Activated CD8-positive, alpha-beta memory T cell treated with anti-CD3 and anti-CD28 coated beads for 1 hour (primary cell): ENCODE measurements at places on chromosomes 3 and 15.

DNA sequence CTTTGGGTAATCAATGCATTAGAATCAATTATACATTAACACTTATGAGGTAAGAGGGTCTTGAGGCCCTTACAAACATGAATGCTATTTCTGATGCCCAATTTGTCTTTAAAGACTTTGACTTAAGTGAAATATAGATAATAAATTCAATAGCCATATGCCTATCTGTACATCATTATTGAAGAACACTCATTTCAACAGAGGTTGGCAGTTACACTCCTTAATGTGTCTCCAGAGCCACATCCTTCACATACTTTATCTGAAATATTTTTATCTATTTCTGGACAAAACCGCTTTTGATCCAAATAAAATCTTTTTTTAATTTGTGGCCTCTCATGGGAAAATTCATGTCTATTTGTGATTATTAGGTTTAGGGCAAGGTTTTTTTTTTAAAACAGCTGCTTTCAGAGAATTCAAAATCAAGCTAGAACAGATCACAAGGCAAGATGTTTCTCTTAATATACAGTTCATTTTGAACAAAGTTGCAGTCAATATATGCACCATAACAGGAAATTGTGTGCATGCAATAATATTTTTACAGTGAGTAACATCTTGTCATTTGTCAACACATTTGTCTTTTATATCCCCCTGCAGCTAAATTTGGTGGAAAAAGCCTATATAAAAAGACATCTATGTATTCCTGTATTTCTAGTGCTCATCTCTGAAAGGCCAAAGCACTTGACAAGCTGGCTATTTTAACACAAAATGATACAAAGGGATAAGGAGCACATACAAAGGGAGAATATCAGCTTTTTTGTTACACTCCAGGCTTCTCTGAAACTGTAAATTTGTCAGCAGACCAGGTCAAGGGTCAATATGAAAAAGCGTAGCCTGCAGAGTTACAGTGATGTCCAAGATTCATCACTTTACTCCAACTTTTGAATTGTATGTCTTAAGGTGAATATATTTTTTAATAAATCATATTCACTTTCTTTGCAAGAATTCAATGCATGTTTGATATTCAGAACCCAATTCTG is 146.2 kb upstream of the DPH6 start:
- DNase-seq: no peak

DNA sequence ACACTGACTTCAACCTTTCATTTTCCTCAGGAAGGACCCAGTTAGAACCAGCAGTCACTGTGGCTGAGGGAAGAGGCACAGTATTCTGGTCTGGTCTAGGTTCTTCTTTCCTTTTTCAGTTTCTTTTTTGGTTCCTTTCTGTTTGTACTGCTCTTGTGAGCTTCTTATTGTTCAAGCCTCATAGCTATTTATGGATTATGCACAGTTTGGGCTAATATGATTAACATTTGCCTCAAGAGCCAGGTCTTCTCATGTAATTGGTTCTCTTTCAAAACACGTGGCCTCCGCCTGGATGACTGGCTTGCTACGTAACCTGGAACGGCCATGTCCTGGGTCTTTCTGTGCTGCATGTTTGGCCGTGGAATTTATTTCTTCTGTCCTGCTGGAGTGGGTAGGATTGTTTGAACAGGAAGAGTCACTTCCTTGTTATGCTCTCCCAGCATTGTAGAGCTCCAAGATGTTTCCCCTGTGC is 43.3 kb downstream of the RBMS3 start:
- no peak for DNase-seq

DNA sequence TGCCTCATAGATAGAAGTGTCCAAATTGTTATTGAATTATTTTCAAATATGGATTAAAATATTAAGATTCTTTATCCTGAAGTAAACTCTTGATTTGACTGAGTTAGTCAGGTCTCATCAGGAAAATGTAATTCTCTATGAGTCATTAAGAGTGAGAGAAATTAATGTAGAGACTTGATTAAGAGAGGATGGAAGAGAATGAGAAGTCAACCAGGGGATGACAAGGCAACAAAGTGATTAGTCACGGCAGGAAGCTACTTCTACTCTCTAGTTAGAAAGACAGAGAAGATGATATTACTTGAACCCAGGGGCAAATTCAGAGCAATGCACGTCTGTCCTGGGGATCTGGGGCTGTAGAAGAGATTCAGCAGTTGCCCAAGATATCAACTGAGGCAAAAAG is 202.5 kb downstream of the LSAMP start:
- no peak for DNase-seq

GRCh38 chr3:55607844-55608243 is 120.7 kb upstream of the WNT5A start:
- no peak for DNase-seq

GRCh38 chr3:139134678-139135372 is 90.1 kb upstream of the PRR23C start:
- no peak for DNase-seq

- DNase-seq: no peak
These were observed 75.7 kb upstream of the DPPA4 start for GRCh38 chr3:109413049-109413448.

DNA sequence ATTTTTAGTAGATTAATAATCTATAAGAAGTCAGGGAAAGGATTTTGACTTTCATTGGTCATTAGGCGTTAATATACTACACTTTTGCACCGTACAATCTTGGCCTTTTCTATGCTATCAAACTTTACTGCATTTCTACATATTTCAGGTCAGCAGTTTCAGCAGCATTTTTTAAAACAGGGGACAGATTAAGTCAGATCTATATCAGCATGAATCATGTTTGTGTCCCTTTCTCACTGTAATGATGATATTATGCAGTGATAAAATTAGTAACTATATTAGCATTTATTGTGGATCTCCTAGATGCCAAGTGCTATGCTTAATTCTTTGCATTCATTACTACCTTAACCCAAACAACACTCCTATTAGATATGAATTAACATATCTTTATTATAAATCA is 20.3 kb upstream of the AADAC start:
- no peak for DNase-seq

DNA sequence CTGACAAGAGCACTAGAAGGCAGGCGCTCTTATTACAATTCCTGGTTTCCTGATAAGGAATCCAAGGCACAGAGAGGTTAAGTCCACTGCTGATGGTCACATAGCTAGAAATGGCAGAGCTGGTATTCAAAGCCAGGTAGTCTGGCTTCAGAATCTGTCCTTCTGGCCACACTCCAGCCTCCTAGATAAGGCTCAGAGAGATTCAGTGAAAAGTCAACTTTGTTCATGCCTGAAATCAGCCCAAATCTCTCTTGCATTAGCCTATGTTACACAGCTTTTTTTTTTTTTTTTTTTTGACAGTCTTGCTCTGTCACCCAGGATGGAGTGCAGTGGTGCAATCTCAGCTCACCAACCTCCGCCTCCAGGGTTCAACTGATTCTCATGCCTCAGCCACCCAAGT is 21.1 kb upstream of the CMTM8 start:
- DNase-seq: no peak

DNA sequence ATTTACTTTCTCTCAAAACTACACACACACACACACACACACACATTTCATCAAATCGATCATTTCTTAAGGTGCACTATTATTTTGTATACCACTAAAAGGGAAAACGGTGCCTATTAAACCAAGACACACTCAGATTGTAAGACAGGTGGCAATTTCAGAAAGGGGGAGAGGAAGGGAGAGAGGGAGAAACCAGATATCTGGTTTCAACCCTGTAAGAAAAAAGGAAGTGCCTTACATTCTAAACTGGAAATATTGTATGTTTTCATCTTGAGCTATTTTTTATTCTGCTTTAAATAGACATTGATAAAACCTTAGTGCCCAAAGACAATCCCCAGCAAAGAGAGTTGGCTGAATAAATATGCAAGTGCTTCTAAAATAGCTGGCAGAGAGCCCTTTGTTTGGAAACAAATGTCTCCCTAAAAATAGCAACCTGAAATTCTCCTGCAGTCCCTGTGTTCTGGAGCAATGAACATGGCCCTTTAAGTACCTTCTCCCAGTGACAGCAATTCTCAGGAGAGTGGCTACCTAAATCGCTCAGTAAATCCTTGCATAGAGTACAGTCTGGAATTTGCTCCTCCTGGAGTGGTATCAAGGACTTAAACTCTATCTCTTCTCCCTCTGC is 85.7 kb downstream of the RARB start:
- DNase-seq: no peak

- DNase-seq: no peak
These were observed 496.5 kb upstream of the TBL1XR1 start for GRCh38 chr3:177693616-177694264.

- no peak for DNase-seq
These were observed 114.4 kb downstream of the ATG7 start for GRCh38 chr3:11386465-11387113.

DNA sequence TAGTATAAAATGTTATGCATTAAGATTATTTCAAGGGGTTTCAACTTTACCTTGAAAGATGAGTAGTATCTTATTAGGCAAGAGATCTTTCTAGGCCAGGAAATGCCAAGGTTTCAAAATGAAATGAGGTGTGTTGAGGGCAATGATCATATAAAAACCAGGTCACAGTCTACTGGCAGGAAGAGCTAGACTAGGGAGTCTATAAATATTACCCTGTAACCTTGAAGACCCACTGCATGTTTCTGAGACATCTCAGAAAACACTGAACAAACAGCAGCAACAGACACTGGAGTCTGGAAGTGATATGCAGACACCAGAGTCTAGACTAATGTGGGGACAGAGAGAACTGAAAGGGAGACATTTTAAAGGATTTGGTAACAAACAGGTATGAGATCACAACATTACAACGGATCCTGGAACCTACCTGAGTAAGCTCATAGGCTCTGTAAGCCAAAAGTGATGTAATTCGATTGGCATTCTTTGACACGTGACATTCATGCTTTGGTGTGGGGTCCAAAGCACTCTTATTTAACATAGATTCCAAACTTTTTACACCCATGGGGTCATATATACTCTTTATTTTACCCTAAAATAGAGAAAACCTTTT is 15.0 kb downstream of the TASOR start:
- no peak for DNase-seq

- DNase-seq: no peak
These were observed 9.5 kb downstream of the PDE8A start for GRCh38 chr15:84991014-84991712.

- no peak for DNase-seq
These were observed 425 bp downstream of the ANPEP start for GRCh38 chr15:89814112-89814742.

DNA sequence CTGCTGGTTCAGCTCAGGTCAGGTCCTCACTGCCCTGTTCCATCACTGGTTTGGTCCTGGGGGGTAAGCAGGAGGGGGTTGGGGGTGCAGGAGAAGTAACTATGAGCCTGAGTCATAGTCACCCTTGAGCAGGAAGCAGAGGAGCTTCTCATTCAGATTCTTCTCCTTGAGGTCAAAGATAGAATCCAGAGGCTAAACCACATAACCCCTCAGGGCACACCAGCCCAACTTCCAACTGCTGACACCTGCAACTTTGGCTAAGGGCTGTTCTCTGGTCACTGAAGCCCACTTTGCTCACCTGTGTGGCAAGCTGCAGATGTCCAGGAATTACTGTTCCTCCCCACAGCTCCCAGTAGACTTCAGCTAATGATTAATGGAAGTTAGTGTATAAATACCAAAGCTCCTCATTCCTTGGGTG is 48.8 kb upstream of the LRRFIP2 start:
- DNase-seq: no peak

DNA sequence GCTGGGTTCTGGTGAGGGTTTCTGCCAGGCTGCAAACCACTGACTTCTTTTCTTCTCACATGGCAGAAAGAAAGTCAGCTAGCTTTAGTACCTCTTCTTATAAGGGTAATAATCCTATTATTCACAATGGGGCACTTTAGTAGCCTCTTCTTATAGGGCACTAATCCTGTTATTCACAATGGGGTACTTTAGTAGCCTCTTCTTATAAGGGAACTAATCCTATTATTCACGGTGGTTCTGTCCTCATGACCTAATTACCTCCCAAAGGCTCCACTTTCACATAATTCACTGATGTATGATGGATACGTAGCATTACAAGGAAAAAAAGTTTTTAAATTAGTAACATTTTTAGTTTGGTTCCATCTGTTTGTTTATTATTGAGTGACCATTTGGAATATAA is 671.3 kb downstream of the NSUN3 start:
- DNase-seq: no peak

- no peak for DNase-seq
These were observed 132.2 kb upstream of the NR2E3 start for GRCh38 chr15:71678191-71678590.

GRCh38 chr3:184562878-184563560 is 1.4 kb downstream of the EPHB3 start:
- no peak for DNase-seq

DNA sequence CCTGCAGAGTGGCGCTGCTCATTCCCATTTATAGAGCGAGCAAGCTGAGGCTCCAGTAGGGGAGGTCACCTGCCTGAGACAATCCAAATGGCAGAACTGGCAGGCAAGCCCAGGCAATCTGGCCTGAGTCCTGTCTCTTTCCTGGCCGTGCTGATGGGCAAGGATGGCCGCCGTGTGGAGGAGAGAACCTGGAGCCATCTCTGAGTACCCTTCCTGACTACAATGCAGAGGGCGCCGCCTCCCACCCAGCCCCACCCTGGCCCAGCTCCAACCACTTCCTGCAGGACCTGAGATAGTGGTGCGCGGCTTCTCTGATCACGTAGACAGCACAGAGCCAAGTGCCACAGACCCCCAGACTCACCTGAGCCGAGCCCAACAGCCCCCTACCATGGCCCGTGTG is 7.0 kb downstream of the TLR9 start:
- no peak for DNase-seq

DNA sequence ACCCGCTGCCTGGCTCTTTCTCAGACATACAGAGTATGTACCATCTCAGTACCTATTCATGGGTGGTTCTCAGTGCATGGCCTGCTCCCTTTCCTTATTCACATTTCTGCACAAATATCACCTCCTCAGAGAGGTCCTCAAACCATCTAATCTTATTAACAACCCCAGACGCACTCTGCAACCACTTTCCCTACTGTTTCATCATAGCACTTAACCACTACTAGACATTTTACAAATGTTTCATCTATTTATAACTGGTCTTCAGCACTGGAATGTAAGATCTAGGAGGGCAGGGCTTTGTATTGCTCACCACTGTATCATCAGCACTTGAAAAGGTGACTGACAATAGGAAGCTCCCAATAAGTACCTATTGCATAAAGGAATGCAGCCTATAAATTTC is 45.1 kb downstream of the TNIK start:
- DNase-seq: no peak

DNA sequence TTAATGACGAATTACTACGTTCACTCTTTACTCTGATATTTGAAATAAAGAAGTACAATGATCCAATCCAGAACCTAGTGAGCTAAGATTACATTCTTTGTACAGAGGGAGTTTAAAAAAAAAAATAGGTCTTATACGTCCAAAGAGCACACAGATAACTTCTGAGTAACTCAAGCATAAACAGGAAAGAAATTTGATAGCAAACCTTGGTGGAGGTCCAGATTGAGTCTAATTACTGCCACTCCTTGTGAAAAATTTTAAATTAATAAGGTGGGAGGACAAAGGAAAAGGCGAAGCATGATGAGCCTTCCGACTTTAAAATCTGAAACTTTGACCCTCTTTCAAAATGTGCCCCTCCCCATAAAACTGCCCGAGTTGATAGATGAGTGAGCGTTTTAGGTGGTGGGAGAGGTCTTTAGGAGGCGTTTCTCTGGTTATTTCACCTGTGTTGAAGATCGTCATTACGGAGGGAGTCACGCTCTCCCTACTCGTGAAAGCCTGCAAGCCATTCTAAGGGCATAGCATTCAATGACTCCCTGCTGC is 127.0 kb upstream of the ROBO2 start:
- DNase-seq: no peak
